ENCODE measurements at places on chromosomes 2 and 18.

- DNase-seq = peak; percentile 12
Measured at GRCh38 chr18:76412010-76412817, 82.8 kb downstream of the ZNF516 start.

- no peak for DNase-seq
Measured at GRCh38 chr18:35091841-35092240, 50.6 kb downstream of the MAPRE2 start.

DNA sequence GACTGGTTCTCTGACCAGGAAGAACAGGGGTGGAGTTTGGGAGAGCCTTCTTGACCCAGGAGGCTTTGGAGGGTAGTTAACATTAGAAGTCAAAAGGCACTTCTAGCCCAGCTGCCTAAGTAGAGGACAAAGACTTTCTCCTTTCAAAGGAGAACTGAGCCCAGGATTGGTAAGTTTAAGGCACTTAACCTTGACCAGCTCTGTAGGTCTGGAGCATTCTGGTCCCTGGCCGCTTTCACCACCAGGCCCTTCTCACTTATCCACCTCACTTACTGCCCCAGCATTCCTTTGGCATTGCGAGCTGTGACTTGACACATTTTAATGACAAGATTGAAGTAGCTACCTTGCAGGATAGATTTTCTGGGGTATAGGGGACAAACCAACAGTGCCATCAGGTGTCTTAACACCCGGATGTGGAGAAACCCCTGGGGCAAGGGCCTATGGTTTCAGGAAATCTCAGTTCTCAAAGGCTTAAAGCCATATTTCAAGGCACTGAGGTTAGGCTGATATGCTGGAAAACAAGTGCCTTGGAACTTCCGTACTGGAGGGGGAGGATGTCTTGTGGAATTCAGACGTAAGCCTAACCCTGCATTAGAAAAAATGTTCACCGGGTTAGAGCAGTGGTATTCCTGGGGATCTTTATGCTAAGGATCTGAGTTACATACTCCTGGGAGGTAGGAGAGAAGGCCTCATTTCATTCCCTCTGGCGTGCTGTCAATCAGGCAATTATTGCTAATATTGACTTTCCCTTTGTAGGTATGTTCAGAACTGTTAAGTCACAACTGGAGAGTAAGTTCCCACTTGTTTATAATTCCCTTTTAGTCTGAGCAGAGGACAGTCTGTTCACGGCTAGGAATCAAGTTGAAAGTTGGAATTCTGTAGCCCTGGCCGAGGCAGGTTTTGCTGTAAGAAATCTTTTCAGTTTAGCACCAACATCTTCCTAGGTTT, 4.3 kb downstream of the C2orf68 start:
- DNase-seq = no peak

GRCh38 chr2:232476045-232476444, 11.6 kb downstream of the ECEL1 start:
- DNase-seq = no peak

DNA sequence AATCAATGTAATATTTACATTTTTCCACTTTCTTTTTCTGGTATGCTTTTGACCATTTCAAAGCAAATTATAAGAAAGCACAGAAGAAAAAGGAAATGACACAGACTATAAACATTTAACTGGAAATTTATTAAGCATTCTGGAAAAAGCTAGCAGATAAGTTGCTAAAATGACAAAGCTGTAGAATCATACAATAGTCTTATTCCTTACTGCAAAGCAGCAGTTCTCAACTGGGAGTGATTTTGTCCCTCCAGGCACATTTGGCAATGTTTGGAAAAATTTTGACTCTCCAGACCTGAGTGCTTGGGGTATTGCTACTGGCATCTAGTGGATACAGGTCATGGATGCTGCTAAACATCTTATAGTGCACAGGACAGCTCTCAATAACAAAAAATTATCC, 75.1 kb downstream of the MBD5 start:
- DNase-seq = no peak

DNA sequence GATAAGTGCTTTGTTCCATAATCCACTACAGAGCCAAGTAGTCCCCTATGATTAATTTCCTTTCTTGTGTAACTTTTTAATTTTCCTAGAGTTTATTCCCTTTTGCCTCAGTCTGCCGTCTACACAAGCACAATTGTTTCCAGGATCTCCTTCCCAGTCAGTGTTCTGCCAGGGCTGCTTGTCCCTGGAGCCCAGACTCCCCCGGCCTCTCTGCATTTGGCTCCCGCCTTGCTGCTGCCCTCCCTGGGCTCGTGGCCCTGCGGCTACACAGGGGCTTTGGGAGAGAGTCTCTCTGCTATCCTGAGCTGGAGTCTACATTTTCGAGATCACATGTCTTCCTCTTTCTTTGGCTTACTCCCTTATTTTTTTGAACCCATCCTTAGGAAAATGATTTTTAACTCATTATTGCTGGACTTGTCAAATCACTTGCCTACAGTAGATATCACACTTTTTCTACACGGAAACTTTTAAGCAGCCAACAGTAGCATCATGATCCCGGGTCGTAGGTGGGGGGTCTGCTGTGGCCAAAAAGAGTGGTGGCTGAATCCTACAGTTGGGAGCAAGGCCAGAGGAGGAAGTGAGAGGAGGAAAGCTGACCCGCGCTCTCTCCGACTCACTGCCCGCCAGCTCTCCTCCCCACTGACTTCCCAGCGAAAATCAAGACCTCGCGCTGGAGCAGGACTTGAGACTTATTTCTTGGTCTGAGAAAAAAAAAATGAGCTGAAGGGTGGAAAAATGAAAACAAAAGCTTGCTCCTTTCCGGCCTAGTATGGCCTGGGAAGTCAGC, 9.4 kb downstream of the FBLN7 start:
- no peak for DNase-seq

- no peak for DNase-seq
Measured at GRCh38 chr18:54702686-54703085, 111.6 kb downstream of the DYNAP start.

DNA sequence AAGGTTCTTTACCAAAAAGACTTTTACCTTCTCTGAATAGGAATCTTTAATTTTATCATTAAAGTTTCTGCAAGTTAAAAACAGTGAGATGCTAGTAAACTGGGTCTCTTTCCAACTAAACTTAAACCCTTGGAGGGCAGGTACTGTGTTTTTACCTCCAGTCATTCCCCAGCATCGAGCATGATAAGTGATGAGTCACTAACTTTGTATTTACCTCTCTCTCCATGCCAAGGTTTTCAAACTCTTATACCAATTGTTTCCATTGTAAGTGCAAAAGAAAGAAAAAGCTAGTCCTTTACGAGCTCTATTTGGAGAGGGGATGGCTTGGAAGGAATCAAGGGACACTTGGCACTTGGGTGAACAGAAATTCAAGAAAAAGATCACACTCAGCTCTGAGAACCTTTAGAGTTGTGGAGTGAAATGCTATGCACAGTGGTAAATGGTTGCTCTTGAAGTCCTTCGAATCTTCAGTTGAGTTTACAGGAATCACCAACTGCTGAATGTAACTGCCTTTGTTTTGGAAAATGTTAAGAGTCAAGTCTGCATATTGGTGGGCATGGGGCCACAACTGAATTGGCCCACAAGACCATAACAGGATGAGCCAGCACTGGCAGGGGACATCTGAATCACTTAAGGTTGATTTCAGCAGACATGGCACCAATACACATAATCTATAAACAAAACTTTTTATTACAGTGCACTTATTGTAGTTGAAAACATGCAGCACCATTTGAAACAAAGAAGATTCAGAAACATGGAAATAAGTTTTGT, 8.3 kb upstream of the RBM43 start:
- DNase-seq = no peak

DNA sequence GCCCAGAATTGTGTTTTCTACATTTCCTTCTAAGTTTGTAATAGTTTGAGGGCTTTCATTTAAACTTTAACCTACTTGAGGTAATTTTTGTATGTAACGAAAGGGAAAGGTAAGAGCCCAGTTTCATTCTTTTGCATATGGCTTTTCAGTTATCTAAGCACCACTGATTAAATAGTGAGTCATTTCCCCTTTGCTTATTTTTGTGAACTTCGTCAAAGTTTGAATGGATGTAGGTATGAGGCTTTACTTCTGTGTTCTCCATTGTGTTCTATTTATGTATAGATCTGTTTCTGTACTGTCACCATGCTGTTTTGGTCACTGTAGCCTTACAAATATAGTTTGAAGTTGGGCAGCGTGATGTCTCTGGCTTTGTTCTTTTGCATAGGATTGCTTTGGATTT, 944.8 kb upstream of the CNTNAP5 start:
- DNase-seq = no peak

- peak; percentile 73 for DNase-seq
Measured at GRCh38 chr2:39902103-39902502, 123.0 kb upstream of the THUMPD2 start.

DNA sequence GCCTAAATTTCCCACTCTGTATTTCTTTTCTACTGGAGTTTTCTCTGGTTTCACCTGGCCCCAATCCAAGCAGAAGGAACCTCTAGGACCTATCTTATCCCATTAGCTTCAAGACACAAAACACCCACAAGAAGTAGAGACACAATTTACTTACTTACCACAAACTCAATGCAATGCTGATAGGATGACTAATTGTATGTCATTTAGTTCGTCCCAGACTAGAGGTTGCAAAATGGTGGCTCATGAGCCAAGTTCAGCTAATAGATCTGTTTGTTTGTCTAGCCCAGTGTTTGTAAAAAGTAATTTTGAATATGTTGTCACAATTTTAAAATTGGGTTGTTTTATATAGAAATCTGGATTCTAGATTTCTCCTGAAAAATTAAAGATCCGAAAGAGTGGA, 34.7 kb upstream of the ZSWIM2 start:
- no peak for DNase-seq

DNA sequence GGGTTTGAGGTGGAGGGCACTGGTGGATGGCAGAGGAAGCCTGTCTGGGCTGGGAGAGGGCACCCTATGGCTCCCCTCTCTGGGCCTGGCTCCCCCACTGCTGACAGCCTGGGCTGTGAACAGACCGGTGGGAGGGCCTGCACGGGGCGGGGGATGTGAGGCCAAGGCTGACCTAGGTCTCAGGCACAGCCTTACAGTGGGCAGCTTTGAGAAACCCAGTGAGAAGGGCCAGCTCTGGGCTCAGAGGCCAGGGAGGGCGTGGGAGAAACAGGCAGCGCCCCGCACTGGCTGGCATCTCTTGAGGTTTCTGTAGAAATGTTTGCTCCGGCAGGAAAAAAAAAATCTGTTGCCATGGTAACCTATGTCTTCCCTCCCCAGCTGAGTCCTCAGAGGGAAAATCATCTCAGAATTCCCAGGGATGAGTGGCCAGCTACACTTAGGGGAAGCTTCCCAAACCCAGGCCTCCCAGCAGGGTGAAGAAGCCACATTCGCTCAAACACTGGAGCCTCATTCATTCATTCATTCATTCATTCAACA, 71.7 kb upstream of the TAF1B start:
- peak; percentile 76 for DNase-seq

Measured in brain microvascular endothelial cell (primary cell).